ENCODE measurements at places on chromosomes 16 and 17.

GRCh38 chr17:73430848-73431247, 119.0 kb upstream of the CDC42EP4 start:
- peak; percentile 39 for DNase-seq

DNA sequence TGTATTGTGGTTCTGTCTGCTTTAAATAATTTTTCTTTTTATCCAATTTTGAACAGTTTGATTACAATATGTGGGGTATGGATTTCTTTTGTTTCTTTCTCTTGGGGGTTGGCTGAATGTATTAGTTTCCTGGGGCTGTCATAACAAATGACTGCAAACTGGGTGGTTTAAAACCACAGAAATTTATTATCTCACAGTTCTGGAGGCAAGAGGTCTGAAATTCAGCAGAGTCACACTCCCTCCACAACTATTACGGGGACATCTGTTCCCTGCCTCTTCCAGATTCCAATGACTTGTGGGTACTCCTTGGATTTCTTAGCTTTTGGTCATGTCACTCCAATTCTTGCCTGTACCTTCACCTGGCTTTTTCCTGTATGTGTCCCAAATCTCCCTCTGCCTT, 23.7 kb downstream of the COX11 start:
- no peak for DNase-seq

DNA sequence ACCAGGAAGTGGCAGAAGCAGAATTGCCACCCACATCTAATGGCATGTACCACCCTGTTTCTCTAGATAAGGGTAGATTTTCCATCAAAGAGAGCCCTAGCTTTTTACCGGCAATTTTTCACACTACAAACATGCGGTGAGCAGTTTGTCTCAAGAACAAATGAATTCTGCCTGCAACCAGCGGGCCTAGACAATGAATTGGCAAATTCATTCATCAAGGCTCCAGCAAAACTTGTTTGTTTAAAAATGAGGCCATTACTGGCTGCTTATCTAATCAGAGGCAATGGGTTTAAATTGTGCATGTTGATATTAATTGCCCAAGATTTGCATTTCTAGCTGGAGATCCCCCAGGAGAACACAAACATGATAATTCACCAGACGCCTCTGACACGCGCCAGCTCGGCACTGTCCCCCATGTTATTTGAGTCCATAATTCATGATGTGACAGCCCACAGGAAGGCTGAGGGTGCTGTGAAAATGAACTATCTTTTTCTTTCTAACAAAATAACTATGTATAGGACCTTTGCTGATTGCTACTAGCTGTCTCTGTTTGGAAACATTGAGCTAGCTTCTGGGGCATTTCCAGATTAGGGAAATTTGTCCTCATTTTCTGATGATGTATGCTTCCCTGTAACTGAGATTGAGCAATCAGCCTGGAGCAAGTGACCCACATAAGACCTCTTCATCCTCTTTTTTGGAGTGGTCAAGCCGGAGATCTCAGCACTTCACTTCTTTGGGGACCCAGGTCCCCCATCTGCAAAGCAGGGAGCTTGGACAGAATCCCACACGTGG, 80.8 kb downstream of the CNGB1 start:
- DNase-seq = no peak

- no peak for DNase-seq
Observed at GRCh38 chr16:85715169-85716021, 26.6 kb upstream of the GINS2 start.

- no peak for DNase-seq
Observed at GRCh38 chr16:74749291-74750055, 25.1 kb downstream of the FA2H start.

DNA sequence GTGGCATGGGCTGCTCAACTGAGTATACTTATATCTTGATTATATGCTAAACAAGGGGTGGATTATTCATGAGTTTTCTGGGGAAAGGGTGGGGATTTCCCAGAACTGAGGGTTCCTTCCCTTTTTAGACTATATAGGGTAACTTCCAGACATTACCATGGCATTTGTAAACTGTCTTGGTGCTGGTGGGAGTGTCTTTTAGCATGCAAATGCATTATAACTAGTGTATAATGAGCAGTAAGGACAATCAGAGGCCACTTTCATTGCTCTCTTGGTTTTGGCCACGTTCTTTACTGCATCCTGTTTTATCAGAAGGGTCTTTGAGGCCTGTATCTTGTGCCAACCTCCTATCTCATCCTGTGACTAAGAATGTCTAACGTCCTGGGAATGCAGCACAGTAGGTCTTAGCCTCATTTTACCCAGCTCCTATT, 12.0 kb downstream of the PRR11 start:
- DNase-seq = no peak

DNA sequence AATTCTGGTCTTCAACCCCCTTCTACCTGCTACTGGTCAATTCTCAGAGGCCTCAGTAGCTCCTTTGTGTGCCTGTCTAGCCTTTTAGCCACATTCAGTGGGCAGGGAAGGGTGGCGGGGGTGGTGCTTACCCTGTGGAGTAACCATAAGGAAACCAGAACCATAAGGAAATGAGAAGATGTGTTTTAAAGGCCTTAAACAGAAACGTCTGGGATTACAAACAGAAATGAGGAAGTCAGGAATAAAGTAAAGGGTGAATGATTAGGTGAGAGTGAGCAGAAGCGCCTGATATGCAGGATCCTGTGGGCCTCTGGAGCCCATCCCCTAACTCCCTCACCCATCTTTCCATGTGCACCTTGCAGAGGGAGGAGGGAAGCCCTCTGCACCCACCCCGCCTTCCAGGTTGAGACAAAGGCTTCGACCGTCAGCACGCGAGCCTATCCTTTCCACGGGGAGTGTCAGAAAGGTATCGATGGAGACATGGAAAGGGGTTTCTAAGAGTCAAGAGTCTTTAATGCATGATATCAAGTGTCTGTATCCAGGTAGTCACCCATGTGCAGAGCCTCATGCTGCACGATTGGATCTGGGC, 20.4 kb downstream of the KIAA0513 start:
- no peak for DNase-seq

DNA sequence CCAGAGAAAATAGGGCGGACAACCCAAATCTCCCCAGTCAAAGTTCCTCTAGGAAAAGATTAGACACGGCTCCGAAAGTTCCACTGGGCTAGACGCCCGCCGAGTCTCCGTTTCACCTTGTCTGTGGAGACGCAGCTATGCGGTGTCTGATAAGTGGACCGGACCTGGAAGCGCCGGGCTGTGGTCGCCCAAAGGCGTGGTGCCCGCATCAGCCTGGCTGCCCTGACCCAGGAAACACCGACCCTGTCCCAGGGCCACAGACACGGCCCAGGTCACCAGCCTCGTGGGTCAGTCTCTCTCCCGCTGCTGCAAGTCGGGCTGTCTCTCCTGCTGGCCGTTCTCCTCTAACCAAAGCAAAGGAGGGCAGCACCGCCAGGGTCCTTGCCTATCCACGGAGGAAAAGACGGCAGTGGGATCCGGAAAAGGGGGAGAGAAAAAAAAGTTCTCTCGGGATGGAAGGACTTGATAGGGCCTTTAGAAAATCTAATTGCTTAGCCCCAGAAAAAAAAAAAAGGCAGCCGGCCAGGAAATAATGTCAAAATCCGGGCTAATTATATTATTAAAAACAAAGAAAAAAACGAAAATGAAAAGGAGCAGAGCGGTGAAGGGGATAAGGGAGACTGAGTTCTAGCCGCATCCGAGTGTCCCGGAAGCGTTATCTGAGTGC, 13.9 kb upstream of the FOXF1 start:
- no peak for DNase-seq

- DNase-seq = no peak
Observed at GRCh38 chr16:73125850-73126524, 78.1 kb upstream of the ZFHX3 start.

- no peak for DNase-seq
Observed at GRCh38 chr17:27268394-27269085, 25.4 kb upstream of the WSB1 start.

GRCh38 chr16:49585143-49585832, 211.7 kb downstream of the C16orf78 start:
- DNase-seq = no peak

DNA sequence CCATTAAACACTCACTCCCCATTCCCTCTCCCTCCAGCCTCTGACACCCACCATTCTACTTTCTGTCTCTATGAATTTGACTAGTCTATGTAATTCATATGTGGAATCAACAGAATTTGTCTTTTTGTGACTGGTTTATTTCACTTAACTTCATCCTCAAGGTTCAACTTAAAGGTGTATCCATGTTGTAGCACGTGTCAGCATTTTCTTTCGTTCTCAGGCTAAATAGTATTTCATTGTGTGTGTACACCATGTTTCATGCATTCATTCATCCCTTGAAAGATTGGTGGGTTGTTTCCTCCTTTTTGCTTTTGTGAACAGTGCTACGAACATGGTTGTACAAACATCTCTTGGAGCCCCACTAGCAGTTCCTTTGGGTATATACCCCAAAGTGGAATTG, 36.0 kb downstream of the ATP2C2 start:
- DNase-seq = no peak

GRCh38 chr17:82230609-82231311, 1.9 kb downstream of the SLC16A3 start:
- DNase-seq = peak; percentile 79

- DNase-seq = peak; percentile 46
Observed at GRCh38 chr17:19370493-19370960, 7.8 kb upstream of the MAPK7 start.

DNA sequence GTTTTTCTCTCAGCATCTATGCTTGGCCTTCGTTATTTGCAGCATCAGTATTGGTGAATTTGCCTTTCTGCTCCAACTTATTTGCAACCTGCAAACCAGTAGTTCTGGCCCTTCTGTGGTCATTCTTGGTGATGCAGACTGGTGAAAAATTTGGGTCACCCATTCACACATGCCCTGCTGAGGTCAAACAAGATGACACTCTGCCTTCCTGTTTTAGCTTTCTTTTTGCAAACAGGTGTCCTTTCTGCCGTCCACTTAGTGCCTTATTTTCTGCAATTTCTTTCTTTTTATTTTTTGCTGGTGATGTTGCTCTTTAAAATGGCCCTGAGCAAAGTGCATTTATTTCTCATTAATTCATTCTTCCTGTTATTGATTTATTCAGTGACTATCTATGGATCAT, 31.3 kb downstream of the PLCG2 start:
- no peak for DNase-seq
